ENCODE measurements at places on chromosomes 2 and 18.

DNA sequence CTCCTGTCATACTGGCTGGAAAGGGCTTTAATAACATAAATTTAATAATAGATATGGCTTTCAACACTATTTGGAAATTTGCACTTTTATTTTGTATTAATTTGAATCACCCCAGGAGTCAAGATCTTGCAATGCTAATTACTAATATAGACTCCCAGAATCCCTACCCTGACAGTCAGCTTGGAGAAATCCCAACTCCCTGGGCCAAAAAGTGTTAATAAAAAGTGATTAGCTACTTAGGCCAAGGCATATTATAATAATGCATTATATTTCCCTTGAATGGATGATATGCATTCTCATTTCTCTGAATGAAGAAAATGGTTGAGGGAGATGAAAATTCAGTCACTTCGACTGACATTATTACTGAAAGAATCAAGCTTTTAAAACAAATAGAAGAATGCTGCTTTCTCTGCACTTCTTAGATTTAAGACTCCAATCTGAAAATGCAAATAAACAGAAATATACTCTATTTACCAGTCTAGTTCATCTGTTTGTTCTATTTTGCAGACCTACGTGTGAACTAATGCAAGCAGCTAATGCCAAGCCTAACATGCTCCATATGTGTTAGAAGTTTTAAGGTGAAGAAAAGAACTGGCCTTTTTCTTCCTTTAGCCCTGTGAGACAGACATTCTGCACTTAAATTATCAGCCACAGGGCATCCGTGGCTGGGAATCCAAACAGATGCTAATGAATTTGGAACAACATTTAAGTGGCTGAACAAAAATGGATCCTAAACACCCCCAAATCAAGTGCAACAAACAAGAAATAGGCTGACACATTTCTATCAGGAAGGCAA lies 33.9 kb upstream of the INSIG2 start:
- no peak for DNase-seq

GRCh38 chr2:231212329-231212845 lies 14.0 kb downstream of the ARMC9 start:
- DNase-seq, result no peak

GRCh38 chr18:79690586-79691482 lies 11.2 kb downstream of the CTDP1 start:
- DNase-seq, result no peak

GRCh38 chr2:99028558-99028957 lies 92.5 kb upstream of the CRACDL start:
- no peak for DNase-seq

GRCh38 chr18:11740461-11740860 lies 51.4 kb downstream of the GNAL start:
- no peak for DNase-seq

- DNase-seq, result no peak
Observed at GRCh38 chr2:74066491-74067203, 81.1 kb downstream of the BOLA3 start.

DNA sequence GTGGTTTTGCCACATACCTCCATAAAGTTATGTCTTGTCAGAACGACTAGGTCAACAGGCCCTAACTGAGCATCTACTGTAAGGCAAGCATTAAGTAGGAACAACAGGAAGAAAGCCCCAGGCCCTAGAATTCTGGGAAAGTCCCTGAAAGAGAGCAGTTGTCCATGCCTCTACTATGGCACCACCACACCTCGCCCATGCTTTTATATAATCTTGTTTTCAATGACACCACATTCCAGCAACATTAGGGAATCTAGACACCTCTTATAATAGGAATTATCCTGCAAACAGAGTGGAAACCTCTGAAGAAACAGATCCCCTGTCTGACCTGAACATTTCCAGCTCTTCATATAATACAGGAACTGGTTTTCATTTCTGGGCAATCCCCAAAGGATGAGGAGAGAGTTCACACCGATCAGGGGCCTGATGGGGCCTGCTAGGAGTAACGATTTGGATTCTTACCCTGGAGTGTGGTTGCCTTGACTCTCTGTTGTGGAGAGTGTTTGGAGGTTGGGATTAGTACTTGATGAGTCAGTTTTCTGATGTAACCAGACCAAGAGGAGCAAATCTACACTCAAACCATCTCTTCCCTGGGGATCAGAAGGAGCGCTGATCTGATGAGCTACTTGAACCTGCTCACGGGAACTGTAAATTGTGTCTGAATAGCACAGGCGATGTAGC lies 31.9 kb upstream of the CEP68 start:
- no peak for DNase-seq

GRCh38 chr2:236612737-236613136 lies 43.1 kb downstream of the ACKR3 start:
- DNase-seq, result no peak

Measured in T-helper 9 cell (primary cell).